ENCODE measurements at places on chromosomes 5 and 9.
A peak's percentile ranks its signal among the peaks of the same experiment; 100 is the strongest.

- DNase-seq, result no peak
Measured at GRCh38 chr5:174726916-174727793, 2.8 kb downstream of the MSX2 start.

DNA sequence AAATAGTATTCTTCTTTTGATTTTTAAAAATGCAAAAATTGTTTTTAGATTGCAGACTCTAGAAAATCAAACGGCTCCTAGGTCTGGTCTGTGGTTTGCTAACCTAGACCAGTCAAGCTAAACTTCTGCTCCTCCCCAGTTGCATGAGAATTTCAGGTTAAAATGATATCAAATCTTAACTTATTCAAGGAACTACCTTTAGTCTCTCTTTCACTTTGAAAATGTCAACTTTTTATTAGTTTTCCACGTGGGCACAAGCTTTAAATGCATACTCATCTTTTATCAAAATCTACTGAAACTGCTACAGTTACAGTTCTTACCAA is 8.8 kb downstream of the CAMK4 start:
- DNase-seq, result no peak

GRCh38 chr5:140591747-140592372 is 27.2 kb downstream of the SLC35A4 start:
- no peak for DNase-seq

GRCh38 chr9:72415163-72415562 is 50.2 kb upstream of the ZFAND5 start:
- DNase-seq, result no peak

GRCh38 chr5:139654464-139654863 is 6.3 kb downstream of the CXXC5 start:
- DNase-seq, result no peak

DNA sequence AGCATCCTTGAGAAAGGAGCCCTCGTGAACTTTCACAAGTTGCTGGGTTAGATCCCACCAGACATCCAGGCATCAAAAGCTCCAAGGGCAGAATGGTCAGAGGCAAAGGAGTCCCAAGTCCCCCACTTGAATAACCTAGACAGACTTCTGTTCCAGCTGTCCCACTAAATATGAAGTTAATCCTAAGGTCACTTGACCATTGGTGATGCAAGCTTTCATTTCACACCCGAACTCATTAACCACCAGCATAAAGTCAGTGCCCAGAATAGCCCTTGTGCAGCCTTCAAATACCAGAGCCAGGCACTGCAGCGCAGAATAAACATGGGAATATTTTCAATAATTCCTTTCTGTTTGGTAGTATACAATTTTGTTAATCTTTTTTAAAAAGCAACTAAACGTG is 28.9 kb downstream of the OXCT1 start:
- peak; percentile 17 for DNase-seq

- peak; percentile 86 for DNase-seq
Measured at GRCh38 chr9:70412832-70413463, 1.5 kb downstream of the KLF9 start.

DNA sequence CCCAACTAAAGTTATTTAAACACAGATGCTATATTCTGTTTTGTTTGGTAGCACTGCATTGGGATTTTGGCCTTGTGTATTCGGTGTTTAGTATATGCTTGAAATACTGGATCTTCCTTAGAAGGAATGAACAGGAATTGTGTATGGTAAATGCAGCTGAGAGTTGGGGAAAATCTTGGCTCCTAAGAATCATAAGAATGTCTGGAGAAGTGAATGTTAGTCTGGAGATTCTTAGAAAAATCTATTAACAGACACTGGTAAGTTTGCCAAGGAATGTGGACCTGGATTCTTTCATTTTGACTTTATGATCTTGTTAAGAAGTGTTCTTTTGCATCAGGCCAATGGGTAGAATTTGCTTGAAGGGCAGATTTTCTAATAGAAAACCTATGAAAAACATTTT is 38.9 kb downstream of the SNX30 start:
- DNase-seq, result peak; percentile 52

DNA sequence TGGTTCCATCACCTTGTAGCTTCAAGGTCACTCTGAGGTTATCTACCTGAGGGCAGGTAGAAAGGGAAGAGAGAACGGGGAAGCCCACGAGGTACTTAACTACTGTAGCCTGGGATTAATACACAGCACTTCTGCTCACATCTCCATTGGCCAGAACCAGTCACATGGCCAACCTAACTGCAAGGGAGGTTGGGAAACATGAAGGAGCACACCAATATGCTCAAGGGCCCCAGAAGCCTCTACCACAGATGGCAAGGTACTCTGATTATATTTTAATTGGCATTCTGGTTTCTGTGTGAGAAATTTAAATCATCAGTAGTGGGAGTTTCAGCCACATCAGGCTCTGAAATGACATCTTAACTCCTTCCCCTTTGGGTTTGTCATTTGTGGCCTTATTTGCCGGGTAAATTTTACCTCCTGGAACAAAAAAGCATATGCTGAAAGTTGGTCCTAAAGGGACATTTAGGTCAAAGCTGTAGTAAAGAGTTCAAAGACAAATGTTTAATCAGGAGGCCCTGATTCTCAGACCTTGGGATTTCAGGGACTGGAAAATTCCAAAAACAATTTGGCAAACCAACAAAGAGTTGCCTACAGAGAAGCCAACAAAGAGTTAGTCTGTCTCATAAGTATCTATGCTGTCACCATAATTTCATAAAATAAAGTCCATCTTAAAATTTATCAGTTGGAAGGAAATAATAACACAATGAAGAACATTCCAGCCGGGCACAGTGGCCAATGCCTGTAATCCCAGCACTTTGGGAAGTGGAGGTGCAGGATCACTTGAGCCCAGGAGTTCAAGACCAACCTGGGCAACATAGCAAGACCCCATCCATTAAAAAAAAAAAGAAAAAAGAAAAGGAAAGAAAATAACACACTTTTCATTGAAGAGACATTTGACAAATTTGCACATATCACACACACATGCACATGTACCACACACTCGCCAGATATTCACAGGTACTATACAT is 13.8 kb upstream of the MVB12B start:
- no peak for DNase-seq

DNA sequence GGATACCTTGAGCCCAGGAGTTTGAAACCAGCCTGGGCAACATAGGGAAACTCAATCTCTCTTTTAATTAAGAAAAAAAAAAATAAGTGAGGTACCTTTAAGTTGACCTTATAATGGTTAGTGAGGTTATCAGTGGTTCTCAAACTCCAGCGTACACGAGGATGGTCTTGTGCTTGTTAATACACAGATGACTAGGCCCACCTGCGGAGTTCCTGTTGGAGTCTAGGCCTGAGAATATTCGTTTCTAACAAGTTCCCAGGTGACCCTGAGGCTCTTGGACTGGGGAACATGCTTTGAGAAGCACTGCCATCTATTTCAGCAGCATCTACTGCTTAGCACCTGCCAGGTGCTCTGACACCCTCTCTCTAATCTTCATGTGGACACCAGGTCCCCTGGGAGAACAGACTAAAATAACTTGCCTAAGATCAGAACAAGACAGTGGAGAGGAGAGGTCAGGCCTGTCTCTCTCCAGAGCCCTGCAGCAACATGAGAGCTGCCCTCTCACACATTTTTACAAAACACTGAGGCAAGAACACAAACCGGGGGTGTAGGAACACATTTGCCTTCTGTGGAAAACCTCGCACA is 24.6 kb downstream of the TLE1 start:
- no peak for DNase-seq

DNA sequence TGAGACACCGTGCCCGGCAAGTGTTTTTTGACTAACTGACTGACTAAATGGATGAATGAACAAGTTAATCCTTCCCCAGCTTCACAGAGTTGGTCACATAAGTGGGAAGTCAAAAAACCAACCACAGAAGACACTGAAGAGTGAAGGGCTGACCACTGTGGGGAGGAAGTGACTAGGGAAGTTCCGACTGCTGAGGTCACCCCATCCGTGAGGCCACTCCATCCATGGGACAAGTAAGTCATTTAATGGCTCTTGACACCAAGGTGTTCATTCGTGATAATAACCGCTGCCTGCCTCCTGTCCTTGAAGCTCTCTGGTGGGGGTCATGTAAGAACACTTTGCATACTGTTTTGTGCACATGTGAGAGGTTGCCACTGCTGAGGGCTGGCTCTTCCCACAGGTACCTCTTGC is 22.2 kb upstream of the CXCL14 start:
- DNase-seq, result no peak

DNA sequence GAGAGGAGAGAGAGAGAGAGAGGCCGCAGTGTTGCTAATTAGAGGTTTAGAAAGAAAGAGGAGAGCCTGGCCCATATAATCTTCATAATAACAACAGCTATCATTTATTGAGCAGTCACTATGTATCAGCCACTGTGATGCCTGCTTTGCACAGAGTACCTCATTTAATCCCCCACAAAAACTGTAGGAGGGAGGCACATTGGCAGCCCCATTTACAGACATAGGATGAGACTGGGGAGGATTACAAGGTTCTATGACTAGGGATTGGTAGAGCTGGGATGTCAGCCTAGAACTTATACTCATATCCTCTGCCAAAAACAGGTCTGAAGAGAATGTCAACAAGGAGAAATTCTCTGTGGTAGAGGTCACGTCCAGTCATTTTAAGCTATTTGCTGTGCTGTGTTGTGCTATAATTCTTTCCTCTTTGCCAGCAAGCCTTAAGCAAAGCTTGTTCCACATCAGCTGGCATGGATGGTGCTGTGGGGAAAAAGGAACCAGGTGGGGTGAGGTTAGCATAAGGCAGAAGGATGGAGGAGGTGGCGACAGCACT is 6.7 kb upstream of the GCNT4 start:
- DNase-seq, result no peak

DNA sequence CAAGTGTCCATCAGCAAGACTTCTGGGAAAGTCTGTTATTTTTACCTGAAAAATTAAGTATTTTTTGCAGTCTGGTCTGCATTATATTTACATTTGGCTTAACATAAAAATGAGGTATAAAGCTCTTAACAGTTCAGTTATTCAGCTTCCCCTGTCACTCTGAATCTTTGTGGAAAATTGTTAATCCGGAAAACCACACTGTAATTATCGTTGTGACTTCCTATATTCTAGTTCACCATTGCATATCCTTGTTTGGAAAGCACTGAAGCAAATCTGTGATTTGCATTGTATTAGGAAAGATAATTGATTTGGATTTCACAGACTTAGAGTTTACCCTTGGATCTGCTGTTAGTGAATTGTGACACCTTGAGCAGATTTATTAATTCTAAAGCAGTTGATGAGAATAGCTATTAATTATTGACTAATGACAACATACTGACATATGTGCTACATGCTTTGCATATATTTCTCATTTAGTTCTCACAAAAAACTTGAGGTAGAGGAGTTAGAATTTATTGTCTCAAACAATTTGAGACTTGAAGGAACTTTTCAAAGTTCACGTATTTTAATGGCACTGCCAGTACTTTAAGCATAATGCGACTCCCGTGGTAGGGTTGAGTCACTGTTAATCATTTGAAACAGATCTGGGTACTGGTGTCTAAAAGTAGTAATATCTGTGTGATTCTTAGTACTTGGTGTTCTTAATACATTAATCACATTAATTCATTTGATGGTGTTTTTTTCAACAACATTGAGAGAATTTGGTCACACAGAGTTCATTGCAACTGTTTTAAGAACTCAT is 71.8 kb upstream of the LRRC70 start:
- DNase-seq, result no peak

GRCh38 chr9:133534346-133535291 is at the start of gene ADAMTSL2:
TSS of gene ADAMTSL2 (plus strand) at chr9:133534704. CDS start at chr9:133536713, 2,009 bp downstream.
- peak; percentile 91 for DNase-seq

- no peak for DNase-seq
Measured at GRCh38 chr5:139180850-139181249, 17.3 kb downstream of the SIL1 start.

GRCh38 chr9:129806061-129806460 is 3.1 kb downstream of the TOR1B start:
- DNase-seq, result no peak

- no peak for DNase-seq
Measured at GRCh38 chr9:6078382-6079105, 63.1 kb upstream of the RANBP6 start.

- DNase-seq, result no peak
Measured at GRCh38 chr9:123745451-123745850, 184.5 kb downstream of the DENND1A start.

All from tongue (tissue), 3 donors.